Osteoblast (primary cell): ENCODE measurements at places on chromosomes 5 and 9. TPM values are rescaled to one million over a fixed set of nuclear protein-coding genes. Genes with fewer than 3 reads are reported as not detected.

GRCh38 chr5:159324102-159324755 lies 6.1 kb downstream of the IL12B start:
- DNase-seq = peak; percentile 75

DNA sequence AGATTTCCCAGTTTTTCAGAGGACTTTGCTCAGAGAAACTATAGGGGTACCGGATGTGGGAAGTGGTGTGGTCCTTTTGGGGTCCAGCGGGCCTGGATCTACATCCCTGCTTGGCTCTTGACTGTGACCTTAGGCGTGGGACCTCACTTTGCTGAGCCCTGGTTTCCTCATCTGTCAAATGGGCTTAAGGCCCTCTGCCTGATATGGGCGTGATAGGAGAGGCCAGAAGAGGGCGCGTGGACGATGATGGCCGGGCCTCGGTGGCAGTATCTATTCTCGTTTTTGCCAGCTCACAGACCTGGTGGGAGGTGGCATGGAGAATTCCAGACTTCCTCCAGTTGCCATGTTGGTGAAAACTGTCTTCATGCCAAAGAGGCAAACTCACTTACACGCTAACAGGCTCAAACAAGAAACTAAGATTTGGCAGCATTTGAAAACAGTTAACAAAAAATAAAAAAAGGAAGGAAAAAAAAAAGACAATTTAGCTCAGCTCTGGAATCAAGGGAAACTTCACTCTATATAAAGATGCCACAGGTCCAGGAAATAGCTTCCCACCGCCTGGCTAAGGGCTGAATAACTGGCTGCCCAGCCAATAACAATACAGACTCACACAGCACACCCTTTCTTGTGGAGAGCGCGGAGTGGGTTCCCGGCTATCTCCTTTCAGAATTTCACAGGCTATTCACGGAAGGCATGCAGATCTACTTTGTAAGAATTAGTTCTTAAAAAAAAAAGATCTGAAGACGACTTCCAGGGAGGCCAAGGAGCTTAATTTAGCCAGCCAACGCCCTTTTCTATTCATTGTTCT lies 1.7 kb downstream of the SH3PXD2B start:
- DNase-seq = peak; percentile 87

- DNase-seq = peak; percentile 1
These were observed 94.9 kb downstream of the RAD23B start for GRCh38 chr9:107378006-107378405.

GRCh38 chr9:136605988-136606660 lies 56.6 kb upstream of the EGFL7 start:
- no peak for DNase-seq

- DNase-seq = no peak
These were observed 7.4 kb upstream of the CARD19 start for GRCh38 chr9:93088656-93089015.

DNA sequence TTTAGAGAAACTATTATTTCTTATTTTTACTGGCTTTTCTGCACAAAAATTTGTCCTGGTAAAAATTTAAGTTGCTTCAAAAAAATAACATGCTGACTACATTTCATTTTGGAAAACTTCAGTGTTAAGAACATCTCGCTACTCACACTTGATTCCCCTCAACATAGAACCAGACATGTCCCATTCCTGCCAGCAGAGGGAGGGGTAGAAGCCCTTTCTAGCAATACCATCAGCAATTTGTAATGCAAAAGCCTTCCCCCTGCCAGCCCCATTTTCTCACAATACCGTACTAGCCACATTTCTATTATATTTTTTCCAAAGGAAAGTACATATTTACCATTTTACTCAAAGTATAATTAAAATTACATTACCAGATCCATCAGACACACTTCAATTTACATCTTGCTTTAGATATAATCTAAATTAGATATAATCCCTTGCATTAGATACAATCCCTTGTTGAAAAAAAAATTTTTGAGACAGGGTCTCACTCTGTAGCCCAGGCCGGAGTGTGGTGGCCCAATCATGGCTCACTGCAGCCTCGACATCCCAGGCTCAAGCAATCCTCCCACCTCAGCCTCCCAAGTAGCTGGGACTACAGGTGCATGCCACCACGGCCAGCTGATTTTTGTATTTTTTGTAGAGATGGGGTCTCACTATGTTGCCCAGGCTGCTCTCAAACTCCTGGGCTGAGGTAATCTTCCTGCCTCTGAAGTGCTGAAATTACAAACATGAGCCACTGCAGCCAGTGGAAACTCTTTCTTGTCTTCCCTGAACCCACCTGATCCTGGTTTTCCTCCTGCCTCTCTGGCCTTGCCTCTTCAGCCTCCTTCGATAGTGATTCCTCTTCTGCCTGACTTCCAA lies 39.6 kb upstream of the IDNK start:
- DNase-seq = peak; percentile 89

The PCDHA1 gene
- not detected in 2 replicates for total RNA-seq

DNA sequence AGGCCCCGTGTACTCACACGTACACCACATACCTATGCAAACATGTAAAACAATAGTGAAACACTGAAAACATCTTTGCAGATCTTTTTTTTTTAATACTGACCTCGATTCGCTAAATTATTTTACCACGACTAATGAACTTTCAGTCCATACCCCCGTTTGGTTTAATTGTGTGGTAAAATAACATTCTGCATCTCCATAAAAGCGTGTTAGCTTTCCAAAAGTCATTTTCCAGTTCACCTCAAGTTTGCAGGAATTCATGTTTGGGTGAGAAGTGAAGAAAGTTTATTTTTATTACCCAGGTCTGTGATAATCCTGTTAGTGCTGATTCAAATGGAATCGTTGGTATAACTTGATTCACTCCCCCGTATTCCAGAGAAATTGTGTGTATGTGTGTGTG lies 652 bp downstream of the ARSK start:
- DNase-seq = peak; percentile 44

- DNase-seq = peak; percentile 63
These were observed 29.4 kb downstream of the RHOBTB3 start for GRCh38 chr5:95760273-95761191.

The LHX3 gene
- total RNA-seq = under 0.01 TPM in 1 of 2 replicates, not detected in the other

DNA sequence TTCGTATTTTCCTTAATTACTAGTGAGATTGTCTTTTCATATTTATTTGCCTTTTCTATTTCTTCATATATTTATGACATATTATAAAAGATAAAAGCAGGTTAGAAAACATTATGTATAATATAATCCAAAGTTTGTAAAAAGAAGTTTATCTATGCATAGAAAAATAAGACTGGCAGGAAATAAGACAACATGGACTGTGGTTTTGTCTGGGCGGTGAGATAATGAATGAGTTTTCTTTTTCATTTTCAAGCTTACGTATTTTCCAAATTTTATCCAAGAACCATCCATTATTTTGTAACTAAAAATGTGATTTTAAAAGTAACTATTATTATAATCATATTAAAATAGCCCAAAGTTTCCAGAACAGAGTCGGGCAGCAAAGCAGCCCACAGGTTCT lies 109.8 kb upstream of the MVB12B start:
- no peak for DNase-seq

DNA sequence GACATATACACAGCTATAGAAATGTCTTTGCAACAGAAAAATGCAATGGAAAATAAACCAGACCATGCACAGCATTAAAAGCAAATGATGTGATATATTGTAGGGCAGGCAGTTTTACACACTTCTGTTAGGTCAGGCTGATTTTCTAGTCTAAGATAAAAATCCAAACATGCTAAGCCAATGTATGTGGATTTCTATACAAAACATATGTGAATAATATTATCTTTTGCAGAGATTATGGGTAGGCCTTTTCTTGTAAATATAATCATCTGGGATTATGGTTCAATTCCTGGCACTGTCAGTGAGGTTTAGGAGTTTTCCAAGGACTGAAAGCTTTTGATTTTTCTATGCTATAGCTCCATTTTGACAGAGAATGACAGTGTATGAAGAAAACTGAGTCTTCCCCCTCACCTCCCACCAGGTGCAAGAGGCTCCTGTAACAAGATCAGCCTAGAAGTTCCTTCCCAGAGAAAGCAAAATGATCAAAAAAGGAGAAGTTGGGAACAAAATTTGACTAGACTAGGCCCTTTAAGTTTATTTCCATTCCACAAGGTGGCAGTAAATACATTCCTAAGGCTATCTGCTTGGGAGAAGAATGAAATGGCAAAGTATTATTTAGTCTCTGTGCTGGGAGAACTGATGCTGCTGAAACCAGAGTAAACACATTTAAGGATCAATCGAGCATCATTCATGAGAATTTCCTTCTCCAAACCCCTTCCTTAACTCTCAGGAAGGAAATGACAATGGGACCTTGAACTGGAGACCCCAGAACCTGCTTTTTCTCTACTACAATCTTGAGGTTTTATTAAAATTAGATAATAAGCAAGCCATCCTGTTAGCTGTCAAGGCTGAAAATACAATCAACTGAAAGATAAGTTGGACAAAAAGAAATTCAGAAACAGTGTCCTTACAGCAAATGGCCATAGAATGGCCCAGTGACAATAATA lies 133.0 kb upstream of the TUT7 start:
- peak; percentile 78 for DNase-seq

The HTR1A gene
- total RNA-seq = not detected in 2 replicates

- no peak for DNase-seq
These were observed 95.1 kb downstream of the FBXL7 start for GRCh38 chr5:15594977-15595568.

- peak; percentile 11 for DNase-seq
These were observed 11.9 kb upstream of the TBC1D9B start for GRCh38 chr5:179919487-179920060.

- DNase-seq = no peak
These were observed 70.1 kb upstream of the MAN2A1 start for GRCh38 chr5:109619606-109620005.

DNA sequence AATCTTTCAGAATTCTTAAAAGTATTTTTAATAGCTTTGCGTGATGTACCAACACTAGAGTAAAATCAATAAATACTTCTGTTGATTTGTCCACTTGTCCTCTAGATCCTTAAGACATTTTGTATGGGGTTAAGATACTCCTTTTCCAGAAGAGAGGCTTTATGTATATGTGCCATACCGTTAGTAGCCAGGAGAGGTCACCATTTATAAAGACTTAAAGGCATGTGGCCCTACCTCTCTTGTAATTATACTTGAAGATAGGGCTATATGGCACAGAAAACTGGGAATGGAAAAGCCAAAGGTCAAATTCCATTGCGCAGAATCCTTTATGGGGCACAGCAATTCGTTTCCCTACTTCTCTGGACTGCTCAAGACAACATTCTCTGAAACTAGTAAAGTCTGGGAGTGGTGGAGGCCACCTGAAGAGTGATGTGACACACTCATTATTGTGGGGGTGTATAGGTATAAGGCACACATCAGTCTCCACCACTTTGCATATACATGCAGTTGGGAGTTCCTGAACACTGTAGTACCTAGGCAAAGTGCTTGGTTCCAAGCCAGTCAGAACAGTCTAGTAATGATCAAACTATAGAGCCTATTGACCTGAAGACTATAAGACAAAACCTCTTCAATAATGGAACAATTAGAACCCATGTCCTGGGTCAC lies 140.1 kb upstream of the FBXL17 start:
- peak; percentile 49 for DNase-seq

The CCNO gene
- total RNA-seq = 1.4 and 2.1 TPM in 2 replicates

The CCL19 gene
- not detected in 2 replicates for total RNA-seq

- DNase-seq = peak; percentile 88
These were observed 171.1 kb downstream of the TARS1 start for GRCh38 chr5:33611877-33612276.

DNA sequence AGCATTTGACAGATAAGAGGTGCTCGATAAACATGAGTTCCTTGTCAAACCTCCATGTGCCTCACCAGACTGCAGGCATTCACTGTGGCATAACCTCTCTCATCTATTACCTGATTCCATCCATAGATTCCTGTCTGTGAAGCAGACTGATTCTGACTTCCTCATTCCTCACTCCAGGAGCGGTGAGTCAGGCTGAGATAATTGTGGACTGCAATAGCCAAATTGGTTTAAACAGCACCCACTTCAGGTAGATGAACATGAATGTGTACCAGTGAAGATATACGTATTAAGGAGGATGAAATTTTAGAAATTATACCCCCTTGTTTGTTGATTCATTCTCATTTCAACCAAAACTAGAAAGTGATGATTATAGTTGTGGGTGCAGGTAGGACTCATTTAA lies 391.2 kb downstream of the HINT1 start:
- no peak for DNase-seq

DNA sequence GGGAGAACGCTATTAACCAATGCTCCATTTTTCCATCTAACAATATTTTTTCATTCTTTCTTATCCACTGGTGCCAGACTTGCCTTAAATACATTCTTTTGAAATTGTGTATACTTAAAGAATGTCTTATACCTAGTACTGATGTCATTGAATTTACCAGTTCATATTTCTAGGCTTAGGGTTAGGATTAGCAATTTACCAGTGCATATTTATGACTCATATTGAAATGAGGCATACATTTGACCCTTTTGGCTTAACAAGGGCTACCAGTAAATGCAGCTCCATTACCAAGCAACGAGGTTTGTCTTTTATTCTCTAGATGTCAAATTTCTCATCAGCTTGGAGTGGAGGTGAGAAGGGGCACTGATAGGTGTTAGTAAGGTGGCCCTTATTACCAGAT lies 89.5 kb downstream of the CDH9 start:
- DNase-seq = no peak

GRCh38 chr5:142025637-142026036 lies 12.8 kb upstream of the GNPDA1 start:
- DNase-seq = no peak

- no peak for DNase-seq
These were observed 4.0 kb downstream of the TENT4A start for GRCh38 chr5:6717247-6717646.

GRCh38 chr5:93572608-93573353 lies 8.2 kb downstream of the NR2F1-AS1 start:
- peak; percentile 78 for DNase-seq

The MTRR gene
- 36.2 and 36.6 TPM in 2 replicates for total RNA-seq

DNA sequence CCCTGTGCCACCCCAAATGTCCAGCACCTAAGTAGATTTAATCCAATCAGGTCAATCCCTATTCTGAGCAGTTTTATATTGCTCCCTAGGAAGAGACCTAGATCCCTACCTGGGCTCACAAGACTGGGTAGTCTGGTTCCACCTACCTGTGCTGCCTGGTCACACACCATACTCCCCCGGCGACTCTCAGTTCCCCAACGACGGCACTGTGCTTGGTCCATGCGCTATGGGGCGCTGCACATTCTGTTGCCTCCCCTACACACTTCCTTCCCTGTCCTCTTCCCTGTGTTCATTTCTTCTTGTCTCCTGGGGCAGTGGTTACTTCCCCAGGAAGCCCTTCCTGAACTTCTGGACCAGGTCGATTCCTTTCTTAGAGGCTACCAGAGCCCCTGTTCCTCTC lies 109.9 kb upstream of the IL12B start:
- no peak for DNase-seq

GRCh38 chr9:89863837-89864236 lies 259.0 kb downstream of the GADD45G start:
- DNase-seq = peak; percentile 11

The OBP2B gene
- not detected in 2 replicates for total RNA-seq

DNA sequence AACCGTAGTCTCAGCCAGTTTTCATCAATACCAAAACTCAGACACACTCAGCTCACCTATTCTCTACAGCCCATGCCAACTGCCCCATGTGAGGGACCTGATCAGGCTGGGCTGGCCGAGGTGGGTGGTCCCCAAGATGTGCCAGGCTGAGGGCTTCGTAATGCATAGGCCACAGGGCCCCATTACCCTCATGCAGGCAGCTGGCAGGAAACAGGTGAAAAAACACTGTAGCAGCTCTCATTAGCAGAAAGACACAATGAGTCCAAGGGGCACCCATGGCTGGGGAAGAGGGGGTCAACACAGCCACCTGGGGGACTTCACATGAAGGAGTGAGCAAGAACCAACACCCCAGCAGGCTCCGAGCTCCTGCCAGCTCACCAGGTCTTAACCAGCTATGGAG lies 8.2 kb downstream of the IPPK start:
- peak; percentile 73 for DNase-seq

The GRM6 gene
- not detected in 2 replicates for total RNA-seq
